ENCODE measurements at places on chromosomes 4 and X.

- DNase-seq = no peak
Measured at GRCh38 chr4:153413842-153414241, 52.3 kb upstream of the TMEM131L start.

GRCh38 chrX:113058634-113059033, 218.0 kb upstream of the AMOT start:
- no peak for DNase-seq

GRCh38 chr4:16122308-16122711, 38.5 kb upstream of the PROM1 start:
- no peak for DNase-seq

GRCh38 chrX:33465137-33465536, 253.8 kb upstream of the DMD start:
- DNase-seq = no peak

- no peak for DNase-seq
Measured at GRCh38 chr4:78299565-78299972, 242.4 kb downstream of the FRAS1 start.

GRCh38 chrX:116198235-116198634, 27.7 kb downstream of the AGTR2 start:
- DNase-seq = no peak

GRCh38 chr4:4533461-4534169, 8.2 kb downstream of the STX18 start:
- no peak for DNase-seq

GRCh38 chrX:109709129-109709631, 23.9 kb downstream of the ACSL4 start:
- DNase-seq = no peak

DNA sequence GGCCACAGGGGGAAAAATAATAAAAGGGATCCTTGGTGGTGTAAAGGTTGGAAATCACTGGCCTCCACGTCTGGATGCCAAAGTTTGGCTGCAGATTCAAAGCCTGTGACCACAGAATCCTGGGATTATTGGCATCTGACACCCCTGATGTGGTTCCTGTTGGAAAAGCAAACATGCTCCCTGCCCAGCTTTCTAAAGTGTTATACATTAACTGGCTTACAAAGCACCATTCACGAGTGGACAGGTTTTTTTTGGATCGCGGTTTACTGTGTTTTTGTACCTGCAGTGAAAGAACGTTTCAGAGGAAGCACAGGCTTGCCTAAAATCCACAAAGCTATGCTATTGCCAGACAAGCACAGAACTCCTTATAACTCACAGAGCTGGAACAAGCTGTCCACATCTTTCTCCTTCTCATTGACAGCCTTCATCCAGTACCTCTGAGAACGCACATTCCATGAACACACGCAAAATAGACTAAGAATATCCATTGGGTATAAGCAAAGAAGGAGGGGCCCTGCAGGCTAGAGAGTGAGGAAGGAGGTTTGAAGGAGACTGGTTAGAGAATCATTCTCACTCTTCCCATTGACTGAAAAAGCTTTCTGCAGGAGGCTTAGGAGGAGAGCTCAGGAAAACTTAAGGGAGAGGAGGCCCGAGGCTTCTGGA, 14.5 kb upstream of the CAPN6 start:
- no peak for DNase-seq

DNA sequence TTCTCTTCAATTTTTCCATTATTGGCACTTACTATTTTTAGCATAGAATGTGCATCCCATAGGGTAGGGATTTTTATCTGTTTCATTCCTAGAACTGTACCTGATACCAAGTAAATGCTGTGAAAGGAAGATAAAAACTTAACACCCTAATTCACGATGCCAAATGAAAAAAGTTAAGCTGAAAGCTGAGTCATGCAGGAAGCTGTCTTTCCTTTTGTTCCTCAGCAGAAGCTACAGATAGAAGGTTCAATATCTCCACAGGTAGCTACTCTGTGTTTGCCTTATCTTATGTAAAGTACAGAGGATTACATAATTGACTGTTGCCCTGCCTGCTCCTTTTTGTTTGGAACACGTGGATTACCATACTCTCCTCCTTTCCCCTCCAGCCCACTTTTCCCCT, 77.0 kb downstream of the LRP2BP start:
- DNase-seq = no peak

DNA sequence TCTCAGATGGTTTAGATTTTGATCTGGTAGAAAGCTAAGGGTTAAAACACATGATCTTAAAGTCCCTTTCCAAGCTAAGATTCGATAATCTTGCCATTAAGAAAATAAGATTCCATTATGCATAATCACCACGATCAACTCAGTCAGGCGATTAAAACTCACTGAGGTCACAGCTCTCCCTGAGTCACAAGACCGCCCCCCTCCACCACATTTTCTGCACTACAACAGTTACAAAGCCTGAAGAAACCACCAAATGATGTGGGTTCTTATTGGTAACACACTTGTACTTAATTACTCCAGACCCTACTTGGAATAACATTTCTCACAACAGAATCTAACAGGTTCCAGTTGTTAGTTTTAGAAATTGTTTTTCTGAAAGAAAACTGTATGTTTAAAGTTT, 62.8 kb downstream of the SH3KBP1 start:
- DNase-seq = no peak

- DNase-seq = no peak
Measured at GRCh38 chr4:169818063-169818679, 60.4 kb upstream of the HPF1 start.

DNA sequence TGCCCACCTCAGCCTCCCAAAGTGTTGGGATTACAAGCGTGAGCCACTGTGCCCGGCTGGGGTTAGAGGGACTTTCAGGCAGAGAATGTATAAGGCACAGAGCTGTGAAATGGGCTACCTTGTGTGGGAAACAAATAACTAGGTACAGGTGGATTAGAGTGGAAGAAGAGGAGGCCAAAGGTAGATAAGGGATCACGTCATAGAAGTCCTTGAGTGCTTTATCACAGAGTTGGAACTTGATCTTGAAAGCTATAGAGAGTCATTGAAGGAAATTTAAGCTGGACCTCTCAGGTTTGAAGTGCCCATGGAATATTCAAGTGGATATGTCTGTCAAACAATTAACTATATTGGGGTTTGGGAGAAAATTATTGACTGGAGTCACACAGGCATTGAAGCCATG, 8.4 kb downstream of the N4BP2 start:
- DNase-seq = no peak

DNA sequence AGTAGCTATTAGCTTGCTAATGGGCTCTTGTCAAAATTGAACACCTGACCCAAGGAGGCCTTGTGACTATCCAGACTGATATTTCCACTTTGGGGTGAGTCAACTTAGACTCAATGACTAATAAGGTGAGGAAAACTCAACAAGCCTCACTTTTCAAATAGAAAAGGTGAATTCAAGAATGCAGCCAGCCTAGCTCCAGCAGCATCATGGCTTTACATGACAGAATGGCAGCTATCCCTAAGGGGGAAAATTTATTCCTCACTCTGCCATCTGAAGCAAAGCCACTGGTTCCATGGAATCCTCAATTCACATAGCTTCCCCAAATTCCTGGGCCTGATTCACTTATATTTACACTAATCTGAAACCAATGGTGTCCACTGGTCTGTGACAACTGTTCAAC, 29.1 kb upstream of the RAB9B start:
- DNase-seq = no peak

DNA sequence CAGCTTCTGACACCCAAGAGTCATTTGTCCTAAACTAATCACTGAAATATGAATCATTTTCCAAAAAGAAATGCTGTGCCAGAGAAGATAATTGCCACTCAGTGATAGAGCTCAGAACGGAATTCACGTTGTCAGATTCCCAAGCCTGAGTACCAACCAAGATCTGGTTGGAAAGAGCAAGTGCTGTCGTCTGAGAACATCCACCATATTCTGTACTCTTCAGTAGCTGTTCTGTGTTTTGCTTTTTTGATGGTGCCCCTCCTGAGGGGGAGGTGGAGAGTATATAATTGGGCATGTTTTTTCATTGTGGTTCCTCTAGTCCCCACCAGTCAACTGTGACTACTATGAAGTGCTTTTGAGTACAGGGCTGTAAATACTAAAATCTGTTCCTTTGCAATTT, 13.2 kb downstream of the RUFY3 start:
- DNase-seq = no peak

GRCh38 chrX:153554519-153555167, 37.2 kb downstream of the ATP2B3 start:
- DNase-seq = peak; percentile 68

DNA sequence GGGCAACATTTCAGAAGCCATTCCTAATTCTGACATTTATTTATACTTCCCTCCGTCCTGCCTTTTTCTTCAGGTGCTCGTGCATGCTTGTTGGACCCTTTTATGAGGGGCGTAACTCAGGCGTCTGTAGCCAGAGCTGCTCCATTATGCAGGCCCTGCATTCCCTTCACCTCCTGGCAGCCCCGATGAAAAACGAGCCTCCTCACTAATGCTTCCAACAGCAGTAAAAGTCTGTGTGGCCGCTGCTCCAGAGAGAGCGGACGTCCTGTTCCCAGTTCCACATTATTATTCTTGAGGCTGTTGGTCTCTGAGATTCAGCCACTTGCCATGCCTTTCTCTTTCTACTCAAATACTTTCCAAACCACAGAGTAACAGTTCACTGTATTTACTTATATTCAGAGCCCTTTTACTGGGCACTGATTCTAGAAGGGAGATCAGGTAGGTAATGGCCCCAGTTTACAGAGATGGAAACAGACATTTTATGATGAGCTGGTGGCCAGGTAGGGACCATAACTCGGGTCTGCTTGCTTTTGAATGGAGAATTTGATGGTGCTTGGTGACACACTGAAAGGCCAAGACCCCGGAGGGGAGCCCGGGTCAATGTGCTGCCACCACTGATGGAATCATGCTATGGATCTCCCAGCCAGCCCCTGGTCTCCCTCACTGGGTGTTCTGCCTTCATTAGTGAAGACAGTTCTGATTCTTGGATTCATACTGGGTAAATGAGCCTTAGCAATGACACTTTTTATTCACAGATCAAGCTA, 101.0 kb downstream of the GATB start:
- no peak for DNase-seq

DNA sequence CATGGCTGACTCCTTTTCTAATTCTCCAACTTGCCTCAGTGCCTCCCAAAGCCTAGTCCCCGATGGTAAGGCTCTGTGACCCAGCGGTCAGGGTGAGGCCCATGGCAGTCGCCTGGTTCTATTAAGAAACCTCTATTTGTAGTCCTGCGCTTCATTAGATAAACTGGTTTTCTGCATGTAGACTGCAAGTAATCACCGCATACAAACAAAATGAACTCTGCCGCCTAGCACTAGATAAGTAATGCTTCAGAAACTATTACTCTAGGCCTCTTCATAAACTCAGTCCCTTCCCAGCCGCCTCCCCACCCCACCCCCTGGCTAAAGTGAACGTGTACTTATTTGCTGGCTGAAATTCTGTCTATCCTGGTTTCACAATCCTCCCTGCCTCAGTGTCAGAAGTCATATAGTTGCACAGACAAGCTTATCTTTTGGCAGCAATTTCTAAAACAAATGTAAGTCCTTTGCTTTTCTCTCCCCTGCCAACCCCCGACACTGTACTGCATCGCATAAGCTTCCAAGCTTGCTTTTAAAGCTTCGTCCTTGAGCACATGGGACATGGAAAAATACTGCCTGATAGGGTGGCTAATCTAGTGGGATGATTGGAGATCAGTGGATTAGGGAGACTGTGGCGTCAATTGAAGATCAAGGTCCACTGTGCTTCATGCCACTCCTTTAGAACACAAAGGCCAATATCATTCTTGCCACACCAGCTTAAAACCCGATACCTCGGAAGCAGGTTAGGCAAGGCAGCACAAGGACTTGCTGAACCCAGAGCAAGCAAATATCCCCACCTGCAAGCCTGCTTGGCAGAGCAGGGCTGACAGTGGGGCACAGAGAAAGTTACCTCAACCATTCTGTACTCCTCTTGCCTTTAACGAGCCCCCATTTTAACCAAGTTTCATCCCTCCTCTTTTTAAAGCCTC, 125.8 kb downstream of the IRF2 start:
- no peak for DNase-seq

DNA sequence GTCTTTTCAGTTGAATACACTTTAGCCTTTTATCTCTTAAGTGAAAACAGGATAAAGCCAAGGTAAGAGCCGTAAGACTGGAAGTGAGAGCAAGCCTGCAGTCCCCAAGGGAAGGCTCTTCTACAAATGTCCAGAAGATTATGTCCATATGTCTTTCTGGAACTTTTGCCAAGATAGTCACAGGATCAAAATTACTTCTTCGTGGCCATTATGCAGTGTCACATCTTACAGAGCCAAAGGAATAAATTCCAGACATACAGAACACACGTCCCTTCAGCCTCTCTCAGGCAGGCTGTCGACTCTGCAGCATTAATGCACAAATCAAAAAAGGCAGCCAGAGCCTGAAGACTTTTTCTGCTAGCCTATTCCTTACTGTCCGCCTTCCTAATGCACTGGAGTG, 10.9 kb upstream of the GATB start:
- no peak for DNase-seq

DNA sequence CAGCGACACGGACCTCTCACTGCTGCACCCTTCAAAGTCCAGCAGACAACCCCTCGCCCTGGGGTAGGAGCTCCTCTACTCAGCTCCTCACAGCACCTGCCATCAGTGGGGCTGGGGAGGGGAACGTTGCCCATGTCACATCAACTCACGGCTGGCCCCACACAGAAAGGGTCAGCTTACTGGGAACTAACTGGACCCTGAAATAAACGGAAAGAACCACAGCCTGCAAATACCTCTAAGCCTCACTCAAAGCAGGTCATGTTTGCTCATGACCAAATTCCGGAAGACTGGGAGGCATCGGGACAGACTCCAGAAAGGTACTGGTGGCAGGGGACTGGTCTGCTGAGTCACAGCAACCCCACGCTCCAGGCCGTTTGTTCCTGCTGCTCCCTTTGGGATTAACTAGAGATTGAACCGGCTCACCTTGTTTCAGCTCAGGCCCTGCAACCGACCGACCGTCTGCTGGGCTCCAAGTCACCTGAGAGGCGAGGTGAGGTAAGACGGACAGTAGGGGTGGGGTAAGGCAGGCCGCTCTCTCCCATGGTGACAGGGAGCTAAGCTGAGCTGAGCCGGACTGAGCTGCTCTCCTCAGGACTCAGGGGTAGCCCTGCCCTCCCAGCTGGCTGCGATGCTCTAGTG, 5.6 kb downstream of the G6PD start:
- no peak for DNase-seq

- DNase-seq = no peak
Measured at GRCh38 chr4:7341491-7342222, 93.1 kb downstream of the PSAPL1 start.

DNA sequence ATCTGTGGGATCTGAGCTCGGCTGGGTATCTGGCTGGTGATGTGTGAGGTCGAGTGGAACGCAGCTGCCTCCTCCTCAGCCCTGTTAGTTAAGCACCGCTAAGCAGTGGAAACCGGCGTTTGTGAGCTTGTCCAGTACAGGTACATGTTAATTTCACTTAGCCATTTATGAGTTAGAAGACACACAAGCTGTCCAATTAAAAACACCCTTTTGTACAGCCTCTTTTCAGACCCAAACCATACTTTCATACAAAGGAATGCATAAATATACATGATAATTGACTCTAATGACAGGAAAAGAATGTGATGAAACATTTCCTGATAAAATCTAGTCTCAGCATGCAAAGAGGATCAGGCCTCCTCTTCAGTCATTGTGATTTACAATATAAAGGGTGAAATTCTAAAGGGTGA, 163.6 kb upstream of the FAT1 start:
- DNase-seq = no peak

GRCh38 chrX:44157858-44158257, 184.7 kb upstream of the NDP start:
- no peak for DNase-seq
